Lung (tissue), 17 donors: ENCODE measurements at places on chromosomes 7 and 10. TPM values are rescaled to one million over a fixed set of nuclear protein-coding genes. Genes with fewer than 3 reads are reported as not detected.

DNA sequence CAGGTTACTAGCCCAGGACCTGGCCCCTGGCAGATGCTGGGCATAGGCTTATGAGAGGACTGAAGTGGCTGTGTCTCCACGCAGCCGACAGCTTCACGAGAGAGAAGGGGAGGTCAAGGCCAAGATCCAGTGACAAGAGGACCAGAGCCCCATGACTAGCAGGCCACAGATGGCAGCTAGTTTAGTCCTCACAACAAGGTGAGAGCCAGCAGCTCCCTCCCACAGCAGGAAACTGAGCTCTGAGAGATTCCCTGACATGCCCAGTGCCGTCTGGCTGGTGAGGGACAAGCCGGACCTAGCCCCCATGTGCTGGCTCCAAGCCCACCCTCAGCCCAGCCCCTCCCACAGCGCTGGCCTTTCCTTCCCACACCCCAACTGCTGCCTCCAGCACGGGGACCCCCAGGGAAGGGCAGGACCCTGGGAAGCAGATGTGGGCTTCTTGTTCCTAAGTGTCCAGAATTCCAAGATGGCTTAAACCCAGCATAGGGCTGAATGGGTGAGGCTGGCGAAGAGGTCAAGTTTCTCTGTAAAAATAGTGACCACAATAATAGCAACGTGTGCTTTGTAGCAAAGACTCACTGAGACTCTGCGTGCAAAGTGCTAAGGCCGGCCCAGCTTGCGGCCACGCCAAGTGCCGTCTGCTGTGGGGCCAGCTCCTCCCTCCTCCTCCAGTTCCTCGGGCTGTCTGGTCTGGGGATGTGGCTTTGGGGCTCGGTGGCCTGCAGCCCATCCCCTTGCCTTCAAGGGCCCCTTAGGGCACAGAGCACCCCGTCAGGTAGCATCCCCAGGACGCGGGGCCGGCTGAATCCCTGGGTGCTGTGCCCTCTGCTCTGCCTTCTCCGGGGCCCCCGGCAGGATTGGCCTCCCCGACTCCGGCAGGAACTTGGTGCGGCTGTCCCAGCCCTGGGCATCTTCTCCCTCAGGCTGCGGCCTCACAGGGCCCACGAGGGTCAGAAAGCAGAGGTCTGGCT lies 7.8 kb upstream of the FAM20C start:
- DNase-seq = no peak
- H3K27ac ChIP-seq = no peak overlapping the region
- H3K27me3 ChIP-seq = peaks cover 6% of the 10 kb centered on the region
- no peaks in the 10 kb centered on the region for H3K4me1 ChIP-seq
- H3K4me3 ChIP-seq = no peak overlapping the region

AOAH gene
- polyA plus RNA-seq = 36.4 TPM

TMEM120A gene
- 56.5 TPM for polyA plus RNA-seq

DNA sequence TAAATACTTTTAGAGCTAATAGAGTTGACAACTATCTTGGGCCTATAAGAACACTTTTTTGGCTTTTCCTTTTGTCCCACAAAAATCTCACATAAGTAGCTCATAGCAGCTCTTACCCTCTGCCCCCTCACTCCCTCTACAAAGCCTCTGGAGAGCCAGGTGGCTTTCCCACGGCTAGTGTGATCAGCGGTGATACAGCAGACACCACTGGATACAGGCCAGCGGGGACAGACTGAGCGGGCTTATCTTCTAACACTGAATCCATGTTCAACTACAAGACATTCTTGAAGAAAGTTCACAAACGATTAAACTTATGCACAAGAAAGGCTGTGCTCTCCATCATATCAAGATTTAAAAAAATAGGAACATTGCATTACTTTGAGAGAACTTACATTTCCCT lies 377.2 kb downstream of the PARD3 start:
- no peaks in the 10 kb centered on the region for H3K27me3 ChIP-seq
- H3K36me3 ChIP-seq = no peaks in the 10 kb centered on the region
- no peak overlapping the region for H3K4me3 ChIP-seq
- no peaks in the 10 kb centered on the region for H3K4me1 ChIP-seq

- H3K4me3 ChIP-seq = no peak overlapping the region
- peak overlapping the region; percentile 55 for H3K27ac ChIP-seq
- H3K27me3 ChIP-seq = no peaks in the 10 kb centered on the region
- peak; percentile 67 for DNase-seq
- H3K4me1 ChIP-seq = peaks cover 4% of the 10 kb centered on the region
These were observed 2.1 kb downstream of the FRAT1 start for GRCh38 chr10:97321032-97321803.

- H3K27ac ChIP-seq = no peak overlapping the region
- peak; percentile 58 for DNase-seq
- H3K36me3 ChIP-seq = no peaks in the 10 kb centered on the region
- no peak overlapping the region for H3K4me3 ChIP-seq
- H3K4me1 ChIP-seq = no peaks in the 10 kb centered on the region
These were observed 23.7 kb upstream of the LAMB1 start for GRCh38 chr7:108026647-108027046.

DNA sequence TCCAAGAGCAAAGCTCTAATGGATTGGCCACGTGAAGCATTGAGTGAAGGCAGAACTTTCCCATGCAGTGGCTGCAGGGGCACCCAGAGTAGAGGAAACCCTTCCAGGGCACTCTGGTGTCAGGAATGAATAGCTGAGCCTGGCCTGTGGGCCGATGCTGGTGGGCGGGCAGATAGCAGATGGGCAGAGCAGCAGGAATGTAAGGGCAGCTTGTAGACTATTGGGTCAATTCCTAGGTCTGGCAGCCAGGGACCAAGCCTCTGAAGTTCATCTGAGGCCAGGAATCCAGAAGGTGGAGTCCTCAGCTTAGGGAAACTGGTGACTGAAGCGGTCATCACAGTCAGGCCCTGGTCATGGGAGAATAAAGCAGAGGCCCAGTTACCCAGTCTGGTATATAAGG lies 115.4 kb downstream of the TMEM178B start:
- no peak for DNase-seq
- no peaks in the 10 kb centered on the region for H3K27me3 ChIP-seq
- no peaks in the 10 kb centered on the region for H3K36me3 ChIP-seq
- no peak overlapping the region for H3K27ac ChIP-seq
- no peak overlapping the region for H3K4me3 ChIP-seq
- H3K4me1 ChIP-seq = no peaks in the 10 kb centered on the region

AMPH gene
- polyA plus RNA-seq = 6.6 TPM

- H3K4me3 ChIP-seq = no peak overlapping the region
- no peaks in the 10 kb centered on the region for H3K36me3 ChIP-seq
- no peaks in the 10 kb centered on the region for H3K27me3 ChIP-seq
- no peak for DNase-seq
These were observed 126.6 kb downstream of the TMEM178B start for GRCh38 chr7:141200191-141201108.

SPACDR gene
- polyA plus RNA-seq = 0.54 TPM

SERPINE1 gene
- polyA plus RNA-seq = 12.4 TPM
